ENCODE measurements at places on chromosomes 6 and 20.
A peak's percentile ranks its signal among the peaks of the same experiment; 100 is the strongest.

GRCh38 chr6:91716361-91716760 lies 1129.5 kb upstream of the MAP3K7 start:
- DNase-seq = no peak

DNA sequence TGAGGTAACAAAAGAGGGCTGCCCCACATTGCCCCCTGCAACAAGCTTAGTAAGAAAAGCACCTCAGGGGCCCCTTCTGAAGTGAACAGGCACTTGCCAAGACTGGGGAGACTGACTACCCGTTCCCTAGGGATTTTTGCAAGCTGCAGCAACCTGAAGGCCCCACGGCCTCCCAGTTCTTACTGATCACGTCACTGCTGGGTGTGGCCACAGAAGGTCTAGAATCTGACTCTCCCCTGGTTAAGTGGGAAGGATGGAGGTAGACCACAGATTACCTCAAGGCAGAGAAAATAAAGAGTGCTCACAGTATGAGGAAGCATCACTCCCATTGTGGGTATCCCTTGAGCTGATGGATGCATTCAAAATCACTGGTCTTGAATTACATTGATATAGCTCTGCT lies 201.5 kb upstream of the KCNQ5 start:
- DNase-seq = peak; percentile 12

DNA sequence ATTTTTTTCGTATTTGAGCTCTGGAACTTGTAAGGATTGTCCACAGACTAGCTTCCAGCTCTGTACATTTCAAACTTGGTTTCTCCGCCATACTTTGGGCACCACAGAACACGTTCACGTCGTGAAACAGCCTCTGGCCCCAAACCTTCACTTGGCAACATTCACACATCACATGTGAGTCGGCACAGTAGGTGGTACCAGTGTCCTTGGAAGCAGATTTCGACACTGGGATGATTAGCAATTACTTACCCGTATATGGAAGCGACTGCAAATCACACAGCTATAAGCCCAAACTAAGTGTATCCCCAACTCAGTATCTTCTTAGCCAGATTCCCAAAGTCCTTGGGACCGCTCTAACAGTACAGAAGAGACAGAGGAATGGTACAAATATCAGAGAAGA lies 60.2 kb downstream of the MAFB start:
- DNase-seq = no peak

- DNase-seq = no peak
These were observed 56.3 kb downstream of the EZR start for GRCh38 chr6:158762787-158763433.

DNA sequence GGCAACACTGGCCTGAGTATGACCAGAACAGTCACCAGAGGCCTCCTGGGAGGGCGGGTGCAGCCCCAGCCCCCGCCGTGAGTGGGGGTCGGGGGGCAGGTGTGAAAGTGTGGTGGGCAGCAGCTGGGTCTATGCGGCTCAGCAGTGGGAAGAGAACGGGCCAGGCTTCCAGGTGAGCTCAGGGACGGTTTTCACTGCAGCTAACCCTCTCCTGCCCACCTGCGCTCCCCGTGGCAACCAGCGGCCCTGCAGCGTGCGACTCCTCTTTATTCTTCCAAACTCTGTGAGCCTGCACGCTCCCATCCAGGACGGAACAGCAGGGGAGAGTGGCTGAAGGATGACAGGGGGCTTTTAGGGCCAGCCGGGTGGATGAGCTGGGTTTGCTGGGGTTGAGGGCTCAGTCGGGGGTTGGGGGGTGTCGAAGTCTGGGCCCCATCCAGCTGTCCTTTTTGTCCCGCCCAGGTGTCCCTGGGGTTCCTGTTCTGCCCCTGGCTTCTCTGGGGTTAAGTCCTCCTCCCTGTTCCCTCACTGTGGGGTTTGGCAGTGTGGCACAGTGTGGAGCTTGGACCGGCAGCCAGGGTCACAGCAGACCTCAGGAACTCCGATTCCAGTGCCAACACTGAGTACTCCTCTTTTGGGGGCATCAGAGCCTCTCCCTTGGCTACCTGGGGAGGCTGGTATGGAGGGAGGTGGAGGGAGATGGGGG lies 859 bp upstream of the BIRC7 start:
- peak; percentile 45 for DNase-seq

DNA sequence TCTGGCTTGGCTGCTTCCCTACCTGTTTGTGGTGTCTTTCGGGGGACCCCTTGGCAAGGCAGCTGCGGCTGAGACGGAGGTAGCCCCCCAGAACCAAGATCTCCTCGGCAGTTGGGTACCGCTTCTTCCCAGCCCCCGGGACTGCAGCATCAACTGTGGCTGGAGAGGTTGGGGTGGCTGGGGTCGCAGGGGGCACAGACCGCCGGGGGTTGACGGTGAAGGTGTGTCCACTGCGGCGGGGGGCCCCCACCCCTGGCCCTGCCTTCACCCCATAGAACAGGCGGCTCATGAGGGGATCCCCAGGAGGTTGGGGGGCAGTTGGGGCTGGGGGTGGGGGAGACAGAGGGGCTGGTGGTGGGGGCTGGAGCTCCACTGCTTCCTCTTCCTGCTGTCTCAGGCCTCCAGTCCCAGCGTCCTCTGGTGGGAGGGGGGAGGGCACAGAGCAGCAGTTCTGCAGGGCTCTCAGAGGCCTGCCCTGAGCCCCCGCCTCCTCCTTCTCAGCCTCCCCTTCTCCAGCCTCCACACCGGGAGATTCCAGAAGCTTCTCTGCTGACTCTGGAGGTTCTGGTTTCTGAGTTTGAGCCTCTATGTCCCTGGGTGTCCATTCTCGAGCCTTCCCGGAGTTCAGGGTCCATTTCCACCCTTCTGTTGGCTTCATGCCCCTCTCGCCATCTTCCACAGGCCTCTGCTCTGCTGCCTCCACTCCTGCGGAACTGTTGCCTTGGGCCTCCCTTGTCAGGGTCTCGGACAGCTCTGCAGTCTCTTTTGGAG lies 1.9 kb downstream of the PPP1R18 start:
- no peak for DNase-seq

- DNase-seq = no peak
These were observed 20.6 kb upstream of the LAMP5 start for GRCh38 chr20:9493803-9494202.

GRCh38 chr6:46377209-46377608 lies 114.0 kb downstream of the RCAN2 start:
- DNase-seq = no peak

- peak; percentile 23 for DNase-seq
These were observed 227.4 kb downstream of the PHACTR1 start for GRCh38 chr6:12944001-12944400.

- peak; percentile 91 for DNase-seq
These were observed 88.4 kb downstream of the HFE start for GRCh38 chr6:26175428-26176181.

- DNase-seq = no peak
These were observed 92.4 kb downstream of the EYA2 start for GRCh38 chr20:46987001-46987400.

DNA sequence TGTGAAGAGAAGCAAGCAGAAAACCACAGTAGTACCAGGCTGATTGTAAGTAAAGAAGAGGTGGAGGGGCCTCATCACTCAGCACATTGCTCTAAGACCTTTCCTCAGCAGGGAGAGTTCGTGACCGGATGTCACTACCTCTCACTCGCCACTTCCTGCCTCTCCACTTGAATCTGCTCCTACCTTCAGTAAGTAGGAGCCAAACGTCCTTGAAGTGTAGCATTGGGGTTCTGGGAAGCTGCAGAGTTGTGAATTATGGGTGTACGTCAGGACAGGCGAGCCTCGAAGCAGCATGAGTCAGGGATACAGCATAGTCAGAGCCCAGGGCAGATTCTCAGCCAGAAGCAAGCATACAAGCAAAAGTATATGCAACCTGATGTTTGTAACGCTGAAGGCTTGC lies 224.9 kb downstream of the PHACTR1 start:
- DNase-seq = no peak

DNA sequence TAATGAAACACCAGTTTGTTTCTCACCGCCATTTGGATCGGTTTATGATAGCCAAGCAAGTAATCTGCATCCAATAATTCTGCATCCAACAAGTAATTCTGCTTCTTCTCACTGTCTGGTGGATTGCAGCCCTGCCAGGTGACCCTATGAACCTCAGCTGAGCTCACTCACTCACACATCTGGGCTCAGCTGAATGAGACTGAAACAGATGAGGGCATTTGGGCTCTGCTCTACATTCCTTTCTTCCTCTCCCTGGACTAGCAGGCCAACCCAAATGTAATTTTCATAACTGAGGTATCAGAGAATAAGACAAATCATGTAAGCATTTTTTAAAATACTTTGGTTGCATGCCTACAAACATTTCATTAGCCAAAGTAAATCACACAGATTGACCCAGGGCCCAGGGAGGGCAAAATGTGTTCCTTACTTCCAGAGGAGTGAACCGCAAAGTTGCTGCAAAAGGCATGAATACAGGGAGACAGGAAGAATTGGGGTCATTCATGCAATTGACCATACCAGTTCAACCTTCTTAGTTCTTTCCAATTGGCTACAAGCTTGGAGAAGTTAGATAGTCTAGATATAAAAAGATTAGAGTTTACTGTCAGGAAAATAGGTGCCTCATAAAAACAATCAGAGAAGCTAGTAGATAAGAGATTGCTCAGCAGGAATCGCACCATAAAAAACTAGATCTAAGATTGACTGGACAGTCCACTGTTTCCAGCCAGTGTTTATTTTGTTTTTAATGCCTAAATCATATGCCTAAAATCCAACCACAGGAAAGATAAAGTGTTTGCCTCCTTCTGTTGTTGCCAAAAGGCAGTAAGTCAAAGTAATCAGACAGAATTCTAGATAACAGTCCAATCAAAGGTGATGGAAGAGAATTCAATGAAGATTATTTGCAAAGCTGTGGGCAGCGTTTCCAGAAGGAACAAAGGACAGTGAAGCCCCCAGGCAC lies 43.7 kb downstream of the CBLN4 start:
- DNase-seq = no peak

GRCh38 chr6:107821591-107821990 lies 2.5 kb downstream of the SCML4 start:
- DNase-seq = no peak

DNA sequence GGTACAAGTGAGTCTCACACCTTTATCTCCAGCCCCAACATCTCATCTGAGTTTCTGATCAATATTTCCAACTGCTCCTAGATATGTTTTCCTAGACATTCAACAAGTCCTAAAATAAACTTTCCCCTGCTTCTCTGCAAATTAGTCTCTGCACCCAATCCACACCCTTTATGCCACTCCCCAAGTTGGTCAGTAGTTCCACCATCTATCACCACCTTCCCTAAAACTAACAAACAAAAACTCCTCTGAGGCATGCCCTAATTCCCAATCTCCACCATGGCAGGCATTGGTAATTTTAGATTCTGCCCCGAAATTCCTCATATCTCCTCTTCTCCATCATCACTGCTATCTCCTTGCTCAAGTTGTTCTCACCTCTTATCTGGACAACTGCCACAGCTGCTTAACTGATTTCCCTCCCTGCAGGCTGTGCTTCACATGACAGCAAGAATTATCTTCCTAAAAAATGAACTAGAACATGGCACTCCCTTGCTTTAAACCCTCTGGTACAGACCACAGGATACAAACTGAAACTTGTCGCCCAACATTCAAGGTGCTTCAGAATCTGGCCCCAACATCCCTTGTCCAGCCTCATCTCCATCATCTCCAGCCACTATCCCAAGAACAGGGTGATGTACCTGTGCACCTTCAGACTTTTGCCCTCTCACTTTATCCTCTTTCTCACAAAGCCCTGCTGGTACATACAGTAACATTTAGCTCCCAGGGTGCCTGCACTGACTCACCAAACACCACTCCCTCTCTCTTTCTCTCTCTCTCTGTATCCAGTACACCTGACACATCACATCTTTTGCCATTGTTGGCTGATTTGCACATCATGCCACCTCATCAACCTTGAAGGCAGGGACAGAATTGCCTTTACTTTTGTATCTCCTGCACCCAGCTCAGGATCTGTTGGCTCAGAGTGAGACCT lies 55.5 kb downstream of the ZHX3 start:
- no peak for DNase-seq

DNA sequence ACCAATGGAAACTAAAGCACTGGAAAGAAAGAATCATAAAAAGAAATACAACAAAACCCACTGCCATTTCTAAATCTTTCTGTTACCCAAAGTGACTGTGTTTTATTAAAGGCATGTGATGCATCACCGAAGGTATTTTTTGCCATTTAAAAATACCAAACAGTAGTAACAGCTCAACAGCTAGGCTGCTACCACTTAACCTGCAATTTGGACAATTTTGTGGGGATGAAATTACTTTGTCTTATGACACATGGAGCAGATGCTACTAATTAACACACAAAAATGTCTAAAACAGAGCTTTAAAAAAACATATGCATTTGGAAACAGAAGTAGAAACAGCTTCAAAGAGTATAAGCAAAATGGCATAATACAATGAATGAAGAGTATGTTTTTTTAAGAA lies 97.4 kb downstream of the ATXN1 start:
- no peak for DNase-seq

DNA sequence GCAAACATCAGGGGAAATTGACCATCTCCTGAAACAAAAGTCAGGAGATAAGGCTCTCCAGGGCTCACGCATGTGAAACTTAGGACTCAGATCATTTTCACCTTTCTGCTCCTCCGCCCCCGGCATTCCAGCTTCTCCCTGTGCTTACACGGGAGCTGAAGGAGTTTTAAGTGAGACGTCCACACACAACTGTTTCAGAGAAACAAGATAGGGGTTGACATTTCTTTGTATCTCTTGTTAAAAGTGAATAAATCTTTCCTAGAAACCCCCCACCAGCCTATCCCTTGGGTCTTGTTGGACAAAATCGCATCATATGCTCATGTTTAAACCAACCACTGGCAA lies 46.1 kb downstream of the FAM50B start:
- no peak for DNase-seq

- DNase-seq = no peak
These were observed 13.1 kb downstream of the METTL24 start for GRCh38 chr6:110345025-110345424.
